Mammary epithelial cell (primary cell): ENCODE measurements at places on chromosomes 3 and 15. TPM values are rescaled to one million over a fixed set of nuclear protein-coding genes. Genes with fewer than 3 reads are reported as not detected.

The HTD2 gene
- total RNA-seq = 18.5 TPM

The SLC12A8 gene
- total RNA-seq = 24.8 TPM

The MEGF11 gene
- total RNA-seq = not detected

The PLA2G4E gene
- total RNA-seq = not detected

The CFAP20DC gene
- 9.9 and 10.3 TPM in 2 replicates for total RNA-seq

The TRAIP gene
- 4.9 and 12.6 TPM in 2 replicates for total RNA-seq

The DLL4 gene
- under 0.01 TPM for total RNA-seq

The CTDSPL2 gene
- total RNA-seq = 26.6 and 38.0 TPM in 2 replicates

The RETNLB gene
- total RNA-seq = not detected in 2 replicates

The COL6A6 gene
- total RNA-seq = not detected

The FRMD5 gene
- 17.5 TPM for total RNA-seq

The DAZL gene
- total RNA-seq = not detected

DNA sequence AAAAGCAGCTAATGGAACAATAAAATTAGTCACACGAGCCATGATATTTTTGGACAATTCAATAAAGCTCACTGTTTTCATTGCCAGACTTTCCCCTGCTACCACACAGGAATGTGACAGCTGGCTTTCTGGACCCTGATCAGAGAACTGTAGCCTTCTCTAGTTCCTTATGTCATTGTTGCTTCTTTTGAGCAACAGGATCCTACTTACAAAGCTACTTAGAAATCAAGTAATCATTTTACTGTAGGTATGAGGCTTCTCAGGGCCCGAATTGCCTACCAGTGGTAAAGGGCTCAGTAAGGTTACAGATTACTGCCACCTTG is 94.3 kb upstream of the AADACL2 start:
- no peak for DNase-seq

- DNase-seq = no peak
Measured at GRCh38 chr3:192501401-192501800, 225.9 kb downstream of the FGF12 start.

DNA sequence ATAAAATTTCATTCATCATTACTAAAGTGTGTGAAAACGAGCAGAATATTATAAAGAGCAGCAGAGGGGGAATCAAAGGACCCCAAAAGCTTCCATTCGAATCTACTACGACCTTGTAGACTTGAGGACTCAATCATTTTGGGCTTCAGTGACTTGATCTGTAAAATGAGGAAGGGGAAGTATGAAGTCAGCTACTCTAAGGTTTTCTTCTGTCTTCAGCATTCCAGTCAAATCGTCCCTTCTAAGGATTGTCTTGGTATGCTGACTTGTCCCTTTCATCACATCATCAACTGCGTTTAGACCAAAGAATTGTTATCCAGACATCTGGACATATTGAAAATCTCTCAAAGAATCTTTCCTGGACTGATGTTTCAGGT is 44.8 kb downstream of the PLD1 start:
- no peak for DNase-seq

- no peak for DNase-seq
Measured at GRCh38 chr3:116019254-116019763, 396.0 kb downstream of the GAP43 start.

- DNase-seq = no peak
Measured at GRCh38 chr15:45362419-45362818, 15.9 kb downstream of the GATM start.

- peak; percentile 14 for DNase-seq
Measured at GRCh38 chr3:114122027-114122709, 56.7 kb downstream of the DRD3 start.

- no peak for DNase-seq
Measured at GRCh38 chr3:12451481-12451880, 32.8 kb upstream of the TSEN2 start.

- peak; percentile 11 for DNase-seq
Measured at GRCh38 chr3:150544726-150545125, 1.6 kb downstream of the SERP1 start.

GRCh38 chr3:30682434-30683155 is 76.2 kb downstream of the TGFBR2 start:
- no peak for DNase-seq

DNA sequence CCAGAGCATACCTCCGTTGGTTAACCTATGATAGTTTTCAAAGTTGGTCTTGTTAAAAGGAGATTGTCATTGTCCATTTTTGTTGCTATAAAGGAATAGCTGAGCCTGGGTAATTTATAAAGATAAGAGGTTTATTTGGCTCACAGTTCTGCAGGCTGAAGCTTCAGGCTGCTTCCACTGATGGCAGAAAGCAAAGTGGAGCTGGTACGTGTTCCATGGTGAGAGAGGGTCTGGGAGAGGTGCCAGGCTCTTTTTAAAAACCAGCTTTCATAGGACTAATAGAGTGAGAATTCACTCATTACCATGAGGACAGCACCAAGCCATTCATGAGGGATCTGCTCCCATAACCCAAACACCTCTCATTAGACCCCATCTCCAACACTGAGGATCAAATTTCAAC is 107.3 kb downstream of the SLMAP start:
- no peak for DNase-seq

DNA sequence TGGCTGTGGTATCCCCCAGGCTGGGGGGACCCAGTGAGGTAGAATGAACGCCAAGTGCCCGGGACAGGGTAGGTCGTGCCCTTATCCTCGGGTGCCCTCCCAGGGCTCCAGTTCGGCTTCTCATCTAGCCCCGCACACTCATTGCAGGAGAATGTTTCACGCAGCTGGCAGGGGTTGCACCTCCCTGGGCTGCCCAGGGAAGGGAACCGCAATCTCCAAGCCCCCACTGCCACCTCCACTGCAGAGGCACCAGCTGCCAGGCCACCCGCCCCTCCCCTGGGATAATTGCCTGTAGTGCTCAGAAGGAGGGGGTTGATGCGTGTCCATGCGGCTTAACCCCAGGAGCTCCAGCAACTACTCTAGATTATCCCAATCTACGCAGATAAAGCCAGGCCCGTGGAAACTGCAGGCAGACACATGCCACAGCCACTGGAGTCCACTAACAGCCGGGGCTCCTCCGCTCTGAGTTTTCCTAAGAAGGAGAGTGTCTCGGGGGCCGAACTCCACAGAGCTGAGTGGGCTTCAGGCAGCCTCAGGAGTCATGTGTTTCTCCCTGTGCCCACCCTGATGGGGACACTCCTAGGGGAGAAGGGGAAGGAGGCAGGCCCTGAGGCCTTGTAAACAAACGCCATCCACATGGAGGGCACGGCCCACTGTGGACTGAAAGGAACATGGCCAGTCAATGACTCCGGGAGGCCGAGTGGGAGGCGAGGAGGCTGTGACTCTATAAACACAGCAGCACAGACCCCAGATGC is 137.2 kb upstream of the IQSEC1 start:
- no peak for DNase-seq

- DNase-seq = no peak
Measured at GRCh38 chr3:96706509-96706908, 107.9 kb upstream of the EPHA6 start.

DNA sequence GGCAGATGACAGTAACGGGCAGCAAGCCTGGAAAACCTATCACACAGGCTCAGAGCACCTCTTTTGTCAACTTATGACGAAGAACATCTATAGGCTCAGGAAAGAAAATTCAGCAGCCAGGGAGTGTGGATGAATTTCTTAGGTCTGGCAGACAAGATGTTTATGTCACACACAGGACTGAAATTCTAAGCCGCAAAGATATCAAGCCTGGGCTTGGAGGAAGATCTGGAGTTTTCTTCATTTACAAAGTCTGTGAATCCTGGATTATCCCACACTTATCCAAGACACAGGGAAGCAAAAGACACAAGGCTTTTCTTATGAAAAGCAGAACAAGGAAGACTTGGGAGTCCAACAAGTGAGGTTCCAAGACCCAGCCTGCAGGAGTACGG is 23.4 kb upstream of the CHCHD6 start:
- no peak for DNase-seq

DNA sequence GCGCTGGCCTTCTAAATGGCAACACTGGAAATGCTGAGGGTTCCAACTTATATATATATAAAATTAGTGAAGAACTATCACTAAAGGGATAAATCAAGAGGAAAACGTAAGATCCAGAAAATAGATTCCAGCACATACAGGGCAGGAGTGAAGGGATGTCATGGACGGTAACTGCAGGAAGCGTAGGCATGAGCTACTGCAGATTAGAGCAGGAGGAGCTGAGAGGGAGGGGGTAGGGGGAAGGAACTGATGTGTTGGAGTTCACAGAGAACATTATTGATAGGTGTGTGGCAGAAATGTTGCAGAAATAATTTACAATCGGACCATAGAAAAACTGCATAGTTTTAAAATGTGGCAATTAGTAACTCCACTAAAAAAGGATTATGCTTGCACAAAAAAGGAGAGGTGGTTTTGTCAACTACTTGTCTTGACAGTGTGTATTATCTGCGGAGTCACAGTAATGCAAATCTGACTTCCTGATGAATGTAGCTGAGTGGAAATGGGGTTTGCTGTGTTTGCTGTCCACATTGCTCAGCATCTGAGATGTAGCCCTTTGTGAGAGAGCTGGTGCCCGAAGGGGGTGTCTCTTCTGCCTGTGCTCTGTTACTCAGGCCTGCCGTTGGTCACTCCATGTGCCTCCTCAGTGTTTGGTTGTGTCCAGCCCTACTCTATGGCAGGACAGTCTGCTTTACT is 61.2 kb downstream of the PAK2 start:
- no peak for DNase-seq

- DNase-seq = no peak
Measured at GRCh38 chr3:14411988-14412387, 9.6 kb downstream of the SLC6A6 start.

DNA sequence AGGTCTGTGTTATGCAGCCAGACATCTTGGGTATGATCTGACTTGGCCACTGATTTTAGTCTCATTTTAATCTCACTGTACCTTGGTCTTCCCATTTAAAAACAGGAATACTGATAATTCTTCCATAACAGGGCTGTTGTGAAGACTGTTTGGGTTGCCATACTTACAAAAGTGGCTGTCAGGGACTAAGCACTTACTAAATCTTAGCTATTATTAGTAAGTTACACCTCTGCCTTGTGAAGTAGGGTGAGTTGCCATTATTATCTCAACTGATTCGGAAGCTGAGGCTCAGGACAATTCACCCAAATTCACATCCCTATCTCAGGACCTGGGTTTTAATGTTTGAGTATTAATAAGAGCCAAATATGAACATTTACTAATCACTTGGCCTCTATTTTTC is 12.7 kb downstream of the ZNF385D start:
- DNase-seq = no peak

- DNase-seq = no peak
Measured at GRCh38 chr3:182241766-182242488, 530.2 kb downstream of the SOX2 start.

GRCh38 chr3:145719114-145719513 is 441.9 kb downstream of the PLOD2 start:
- no peak for DNase-seq

GRCh38 chr15:70879401-70879800 is 12.8 kb downstream of the THAP10 start:
- no peak for DNase-seq

DNA sequence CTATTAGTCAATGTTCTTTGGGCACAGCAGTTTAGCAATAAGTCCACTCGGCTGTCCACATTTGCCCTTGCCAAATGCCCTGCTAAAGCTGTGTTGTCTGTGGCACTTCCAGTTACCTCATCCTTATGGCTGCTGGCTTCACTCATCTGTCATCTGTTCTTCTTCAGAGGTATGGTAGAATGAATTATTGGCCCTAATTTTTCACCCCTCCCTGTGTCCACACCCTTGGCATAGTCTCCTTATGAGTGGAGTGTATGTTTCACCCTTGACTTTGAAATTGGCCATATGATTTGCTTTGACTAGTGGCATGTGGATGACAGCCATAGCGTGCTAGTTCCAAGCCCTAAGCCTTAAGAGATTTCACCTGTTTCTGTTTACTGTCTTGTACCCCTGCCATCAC is 72.1 kb upstream of the EPHB1 start:
- no peak for DNase-seq

DNA sequence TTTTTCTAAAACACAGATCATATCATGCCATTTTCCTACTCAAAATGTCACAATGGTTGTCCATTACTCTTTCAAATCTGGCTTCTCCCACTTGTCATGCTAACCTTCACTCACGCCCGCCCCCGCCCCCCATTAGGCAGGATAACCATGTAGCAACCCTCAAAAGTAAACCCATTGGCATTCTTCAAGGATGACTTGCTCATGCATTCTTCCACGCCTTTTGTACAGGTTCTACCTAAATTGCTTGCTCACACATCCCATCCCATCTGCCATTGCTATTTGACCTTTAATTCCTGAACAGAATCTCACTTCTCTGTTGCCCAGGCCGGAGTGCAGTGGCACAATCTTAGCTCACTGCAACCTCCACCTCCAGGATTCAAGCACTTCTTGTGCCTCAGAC is 389.3 kb downstream of the MCTP2 start:
- DNase-seq = no peak

- DNase-seq = no peak
Measured at GRCh38 chr15:92109191-92109873, 255.8 kb downstream of the SLCO3A1 start.

DNA sequence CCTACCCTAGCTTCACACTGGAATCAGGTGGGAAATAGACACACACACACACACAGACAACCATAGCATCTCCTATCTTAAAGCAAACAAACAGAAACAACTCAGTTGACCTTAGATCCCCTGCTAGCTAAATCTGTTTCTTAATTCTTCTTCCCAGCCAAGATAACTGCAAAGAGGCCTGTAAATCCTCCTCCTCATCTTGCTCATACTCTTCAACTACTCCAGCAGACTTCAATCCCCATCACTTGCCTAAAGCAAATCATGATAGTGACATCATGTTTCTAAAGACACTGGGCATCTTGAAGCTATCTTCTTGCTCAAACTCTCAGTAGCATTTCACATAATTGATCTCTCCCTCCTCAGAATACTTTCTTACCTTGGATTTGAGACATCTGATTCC is 303.0 kb downstream of the RBMS3 start:
- DNase-seq = no peak

- DNase-seq = peak; percentile 70
Measured at GRCh38 chr3:128075522-128076482, 23.6 kb downstream of the SEC61A1 start.

DNA sequence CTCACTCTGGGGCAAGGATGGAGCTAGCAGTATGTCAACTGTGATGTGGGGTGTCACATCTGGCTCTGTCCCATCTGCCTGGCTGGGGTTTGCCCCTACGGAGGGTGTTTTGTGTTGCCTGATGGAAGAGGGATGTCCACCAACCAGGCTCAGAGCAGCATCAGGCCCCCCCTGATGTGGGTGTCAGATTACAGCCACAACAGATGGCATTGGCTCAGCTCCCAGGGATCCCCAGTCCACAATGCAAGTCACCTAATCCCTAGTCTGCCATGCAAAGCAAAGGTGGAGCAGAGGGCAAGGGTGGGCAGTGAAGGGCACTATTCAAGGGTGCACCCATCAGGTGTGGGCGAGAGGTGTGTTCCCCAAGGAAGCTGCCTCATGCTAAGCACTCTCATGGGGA is 48.9 kb upstream of the AMOTL2 start:
- DNase-seq = no peak

- no peak for DNase-seq
Measured at GRCh38 chr3:139909811-139910210, 25.2 kb upstream of the CLSTN2 start.
